Activated CD4-positive, alpha-beta T cell treated with anti-CD3 and anti-CD28 coated beads, Interleukin-2, amount 50 U/mL, for 1 hour (primary cell): ENCODE measurements at places on chromosomes 7 and 10.

GRCh38 chr7:40200791-40201190, 66.0 kb downstream of the SUGCT start:
- DNase-seq: no peak

DNA sequence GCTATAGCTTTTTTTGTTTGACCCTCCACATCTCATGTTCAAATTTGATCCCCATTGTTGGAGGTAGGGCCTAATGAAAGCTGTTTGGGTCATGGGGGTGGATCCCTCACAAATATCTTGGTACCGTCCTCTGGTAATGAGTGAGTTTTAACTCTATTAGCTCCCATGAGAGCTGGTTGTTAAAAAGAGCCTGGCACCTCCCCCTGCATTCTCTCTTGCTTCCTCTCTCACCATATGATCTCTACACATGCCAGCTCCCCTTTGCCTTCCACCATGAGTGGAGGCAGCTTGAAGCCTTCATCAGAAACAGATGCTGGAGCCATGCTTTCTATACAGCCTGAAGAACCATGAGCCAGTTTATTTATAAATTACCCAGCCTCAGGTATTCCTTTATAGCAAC, 43.0 kb upstream of the IMMP2L start:
- no peak for DNase-seq

- no peak for DNase-seq
These were observed 433.6 kb upstream of the GALNT17 start for GRCh38 chr7:70698219-70698832.

DNA sequence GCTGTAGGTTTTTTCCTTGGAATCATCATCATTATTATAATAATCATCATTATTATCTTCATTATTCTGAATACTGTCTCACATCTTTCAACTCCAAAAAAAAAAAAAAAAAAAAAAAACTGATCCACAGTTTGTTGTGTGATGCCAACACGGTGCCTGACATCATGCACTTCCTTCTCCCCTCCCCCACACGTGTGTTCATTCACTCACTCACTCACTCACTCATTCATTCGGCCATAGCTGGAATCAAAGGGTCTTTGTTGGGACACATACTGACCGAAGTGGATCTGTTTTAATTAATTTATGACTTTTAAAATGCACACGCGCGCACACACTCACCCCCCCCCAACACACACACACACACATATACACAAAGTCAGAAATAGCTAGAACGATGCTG, 177.8 kb downstream of the PIP4K2A start:
- no peak for DNase-seq

GRCh38 chr10:84517554-84517953, 189.2 kb downstream of the CCSER2 start:
- no peak for DNase-seq

- no peak for DNase-seq
These were observed 177.3 kb downstream of the PHTF2 start for GRCh38 chr7:77975672-77976480.

DNA sequence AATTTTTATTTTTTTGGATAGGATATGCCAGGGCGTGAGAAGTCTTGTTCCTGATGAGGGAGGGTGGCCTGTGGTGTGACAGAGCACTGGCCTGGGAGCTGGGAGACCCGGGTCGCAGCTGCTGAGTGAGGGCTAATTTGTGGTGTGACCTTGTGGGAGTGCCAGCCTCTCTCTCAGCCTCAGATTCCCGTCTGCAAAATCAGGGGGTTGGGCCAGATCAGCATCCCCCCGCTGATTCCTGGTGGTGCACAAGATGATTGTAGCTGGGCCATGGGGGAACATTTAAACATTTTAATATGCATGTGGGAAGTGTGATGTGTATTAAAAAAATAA, 14.9 kb downstream of the TSPAN15 start:
- DNase-seq: no peak

- DNase-seq: no peak
These were observed 70.8 kb downstream of the CREB5 start for GRCh38 chr7:28483112-28483511.

DNA sequence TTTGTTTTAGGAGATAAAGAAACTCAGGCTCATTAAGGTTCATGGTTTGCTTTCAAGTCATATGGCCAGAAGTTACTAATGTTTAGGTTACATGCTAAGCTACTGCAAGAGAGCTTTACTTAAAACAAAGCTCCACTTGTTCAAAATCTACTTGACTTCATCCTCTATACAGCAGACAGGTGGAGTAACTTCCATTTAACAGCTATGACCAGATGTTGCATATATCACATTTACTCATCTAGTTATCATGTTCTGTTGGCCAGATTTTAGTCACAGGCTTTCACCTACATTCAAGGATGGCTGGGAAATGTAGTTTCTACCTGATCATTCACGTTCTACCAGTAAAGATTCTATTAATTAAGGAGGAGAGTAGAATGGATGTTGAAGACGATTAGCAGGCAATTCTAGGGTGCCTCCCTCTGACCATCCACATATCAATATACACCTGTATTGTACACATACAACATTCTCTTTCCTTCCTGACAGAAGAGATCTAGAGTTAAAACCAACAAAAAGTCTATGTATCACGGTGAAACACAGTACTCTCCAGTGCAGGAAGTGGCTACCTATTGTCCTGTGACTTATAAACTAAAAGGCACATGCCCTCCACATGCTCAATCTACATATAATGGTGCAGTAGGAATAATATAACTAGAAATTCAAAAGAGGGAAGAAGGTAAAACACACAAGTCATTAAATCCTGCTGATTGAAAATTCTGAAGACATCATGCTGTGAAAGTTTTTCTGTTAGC, 488.0 kb downstream of the MDFIC start:
- DNase-seq: no peak

GRCh38 chr7:156318426-156318825, 322.1 kb upstream of the RNF32 start:
- no peak for DNase-seq

DNA sequence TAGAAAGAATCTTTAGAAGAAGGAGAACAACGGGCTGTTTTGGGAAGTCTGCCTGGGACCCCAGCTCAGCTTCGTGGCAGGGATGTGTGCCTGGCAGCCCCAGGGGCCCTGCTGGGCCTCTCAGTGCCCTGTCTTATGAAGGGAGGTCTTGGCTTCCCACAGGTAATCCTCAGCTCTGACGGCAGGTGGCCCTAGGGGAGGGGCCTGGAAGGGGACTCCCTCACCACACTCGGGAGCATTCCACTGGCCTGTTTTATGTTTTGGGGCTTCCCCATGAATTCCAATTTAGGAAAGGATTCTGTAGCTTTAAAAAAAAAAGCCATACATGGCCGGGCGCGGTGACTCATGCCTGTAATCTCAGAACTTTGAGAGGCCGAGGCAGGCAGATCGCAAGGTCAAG, 3.0 kb upstream of the DMBT1 start:
- no peak for DNase-seq

DNA sequence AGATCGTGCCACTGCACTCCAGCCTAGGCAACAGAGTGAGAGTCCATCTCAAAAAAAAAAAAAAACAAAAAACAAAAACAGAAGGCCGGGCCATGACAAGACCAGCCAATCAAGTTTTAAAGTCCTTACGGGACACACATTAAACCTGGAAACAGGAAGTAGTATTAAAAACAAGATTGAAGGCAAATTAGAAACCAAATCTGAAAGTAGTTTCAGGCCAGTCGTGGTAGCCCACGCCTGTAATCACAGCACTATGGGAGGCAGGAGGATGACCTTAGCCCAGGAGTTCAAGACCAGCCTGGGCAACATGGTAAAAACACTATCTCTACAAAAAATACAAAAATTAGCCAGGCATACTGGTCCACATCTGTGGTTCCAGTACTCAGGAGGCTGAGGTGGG, 18.1 kb downstream of the PSAP start:
- DNase-seq: no peak

GRCh38 chr10:36578306-36578705, 547.1 kb upstream of the ANKRD30A start:
- DNase-seq: no peak
